A549 treated with Mapracorat at 1 μM for 4 hours (cell line): ENCODE measurements at places on chromosomes 12 and 14. TPM values are rescaled to one million over a fixed set of nuclear protein-coding genes. Genes with fewer than 3 reads are reported as not detected.

CLEC4C gene
- not detected in 5 replicates for total RNA-seq

MANSC1 gene
- 3.1 to 4.6 TPM (median 3.9 TPM) in 5 replicates for total RNA-seq

OR4K14 gene
- not detected in 5 replicates for total RNA-seq

TSHR gene
- total RNA-seq, result not detected in 5 replicates

MGP gene
- not detected in 5 replicates for total RNA-seq

TRHDE gene
- total RNA-seq, result 0.02 to 0.24 TPM (median 0.09 TPM) in 5 replicates

STYK1 gene
- 0.07 to 0.30 TPM (median 0.17 TPM) in 5 replicates for total RNA-seq

AACS gene
- total RNA-seq, result 16.8 to 20.2 TPM (median 19.0 TPM) in 5 replicates

FAM90A1 gene
- total RNA-seq, result 0.12 to 0.15 TPM (median 0.14 TPM) in 5 replicates

ACSM4 gene
- not detected in 5 replicates for total RNA-seq

KRT79 gene
- total RNA-seq, result 0.08 to 0.10 TPM in 2 of 5 replicates, not detected in the others

GNB3 gene
- 1.2 to 2.3 TPM (median 1.9 TPM) in 5 replicates for total RNA-seq

TDRD9 gene
- 0.14 to 0.40 TPM (median 0.28 TPM) in 4 of 5 replicates, not detected in the other for total RNA-seq

ARG2 gene
- 1.6 to 2.3 TPM (median 2.2 TPM) in 5 replicates for total RNA-seq

KRT72 gene
- total RNA-seq, result not detected in 5 replicates

NTN4 gene
- total RNA-seq, result 37.4 to 48.9 TPM (median 40.4 TPM) in 5 replicates

IL31 gene
- not detected in 5 replicates for total RNA-seq

ATG14 gene
- 4.6 to 5.8 TPM (median 5.2 TPM) in 5 replicates for total RNA-seq

TMEM132D gene
- total RNA-seq, result not detected in 5 replicates

SLC10A1 gene
- total RNA-seq, result not detected in 5 replicates

RPL10L gene
- not detected in 5 replicates for total RNA-seq

SSTR1 gene
- total RNA-seq, result not detected in 5 replicates

KRT73 gene
- total RNA-seq, result 0.06 TPM in 1 of 5 replicates, not detected in the others
